ENCODE measurements at places on chromosomes 5 and 9.

GRCh38 chr9:113482991-113483675 lies 19.6 kb downstream of the RGS3 start:
- no peak for DNase-seq

DNA sequence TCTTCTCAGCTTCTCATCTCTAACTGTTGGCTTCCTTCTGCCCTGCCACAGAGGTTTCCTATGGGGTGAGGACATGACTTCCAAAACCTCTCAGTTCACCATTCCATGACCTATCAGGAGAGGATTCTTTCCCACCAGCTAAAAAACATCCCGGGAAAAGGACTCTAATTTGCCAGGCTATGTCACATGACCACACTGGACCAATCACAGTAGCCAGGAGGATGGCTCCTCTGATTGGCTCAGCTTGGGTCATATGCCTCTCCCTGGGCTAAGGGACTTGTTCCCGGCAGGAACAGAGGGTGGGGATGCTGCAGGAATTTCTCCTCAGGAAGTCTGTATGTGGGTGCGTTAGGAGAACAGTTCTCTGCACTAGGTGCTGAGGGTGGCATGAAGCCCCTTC lies 40.3 kb upstream of the XPA start:
- no peak for DNase-seq

DNA sequence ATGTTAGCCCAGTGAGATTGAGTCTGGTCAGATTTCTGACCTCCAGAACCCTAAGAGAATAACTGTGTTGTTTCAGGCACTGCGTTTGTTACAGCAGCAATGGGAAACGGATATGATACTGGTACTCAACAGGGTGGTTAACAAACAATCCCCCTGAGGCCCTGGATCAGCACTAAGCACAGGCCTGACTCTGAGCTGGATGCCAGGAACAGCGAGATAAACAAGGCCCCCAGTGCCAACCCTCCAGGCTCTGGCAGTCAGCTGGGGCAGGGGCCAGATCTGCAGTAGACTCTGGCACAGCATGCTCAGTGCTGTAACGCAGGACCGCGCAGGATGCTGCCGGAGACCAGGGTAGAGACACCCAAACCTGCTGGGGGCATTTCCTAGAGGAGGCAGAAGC lies 22.1 kb downstream of the CPLX2 start:
- no peak for DNase-seq

DNA sequence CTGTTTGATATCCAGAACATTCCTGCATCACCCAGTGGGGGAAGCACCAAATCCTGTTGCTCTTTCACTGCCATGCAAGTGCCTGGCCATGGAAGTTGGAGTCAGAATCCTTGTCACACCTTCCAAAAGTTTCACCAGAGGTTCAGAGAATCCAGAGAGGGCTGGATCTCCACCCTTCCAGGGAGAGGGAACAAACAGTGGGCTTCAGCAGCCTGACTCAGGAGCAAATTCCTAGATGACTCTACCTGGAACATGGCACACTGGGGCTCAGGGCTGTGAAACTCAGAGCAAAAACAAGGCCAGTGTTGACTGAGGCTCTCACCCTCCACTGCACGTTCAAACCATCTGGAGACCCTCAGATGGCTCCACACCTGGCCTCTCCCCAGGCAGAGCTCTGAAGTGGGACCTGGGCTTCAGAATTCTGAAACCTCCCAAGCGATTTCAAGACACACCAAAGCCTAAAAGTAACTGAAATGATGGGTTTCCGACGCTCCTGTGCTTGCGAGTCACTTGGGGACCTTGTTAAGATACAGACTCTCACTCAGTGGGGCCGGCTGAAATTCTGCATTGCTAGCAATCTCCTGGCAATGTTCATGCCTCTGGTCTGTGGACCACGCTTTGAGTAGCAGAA lies 205.9 kb downstream of the AUH start:
- DNase-seq: no peak

DNA sequence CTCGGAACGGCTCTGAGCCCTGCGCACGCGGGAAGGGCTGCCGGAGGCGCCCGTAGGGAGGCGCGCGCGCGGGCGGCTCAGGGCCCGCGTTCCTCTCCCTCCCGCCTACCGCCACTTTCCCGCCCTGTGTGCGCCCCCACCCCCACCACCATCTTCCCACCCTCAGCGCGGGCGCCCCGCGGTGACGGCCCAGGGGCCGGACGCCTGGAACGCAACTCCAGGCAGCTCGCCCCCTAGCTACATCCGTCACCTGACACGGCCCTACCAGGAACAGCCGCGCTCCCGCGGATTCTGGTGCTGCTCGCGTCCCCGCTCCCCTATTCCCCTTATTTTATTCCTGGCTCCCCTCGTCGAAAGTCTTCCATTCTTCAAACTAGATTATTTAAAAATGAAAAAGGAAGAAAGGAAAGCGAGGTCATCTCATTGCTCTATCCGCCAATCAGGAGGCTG lies at the start of gene CDKN2B-AS1:
CDKN2B-AS1 (plus strand) TSS at position 236 of the 450 bp plus-strand sequence.
- DNase-seq: no peak

DNA sequence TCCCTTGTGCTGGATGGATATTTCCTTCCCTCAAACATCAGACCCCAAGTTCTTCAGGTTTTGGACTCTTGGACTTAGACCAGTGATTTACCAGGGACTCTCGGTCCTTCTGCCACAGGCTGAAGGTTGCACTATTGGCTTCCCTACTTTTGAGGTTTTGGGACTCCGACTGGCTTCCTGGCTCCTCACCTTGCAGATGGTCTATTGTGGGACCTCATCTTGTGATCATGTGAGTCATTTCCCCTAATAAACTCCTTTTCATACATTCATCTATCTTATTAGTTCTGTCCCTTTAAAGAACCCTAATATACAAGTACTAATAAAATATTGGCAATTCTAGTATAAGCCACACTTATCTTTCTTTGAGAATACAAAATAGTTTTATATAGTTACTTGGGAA lies 1078.9 kb downstream of the CDH12 start:
- no peak for DNase-seq

GRCh38 chr5:134175921-134176510 lies 734 bp downstream of the SKP1 start:
- peak; percentile 19 for DNase-seq

DNA sequence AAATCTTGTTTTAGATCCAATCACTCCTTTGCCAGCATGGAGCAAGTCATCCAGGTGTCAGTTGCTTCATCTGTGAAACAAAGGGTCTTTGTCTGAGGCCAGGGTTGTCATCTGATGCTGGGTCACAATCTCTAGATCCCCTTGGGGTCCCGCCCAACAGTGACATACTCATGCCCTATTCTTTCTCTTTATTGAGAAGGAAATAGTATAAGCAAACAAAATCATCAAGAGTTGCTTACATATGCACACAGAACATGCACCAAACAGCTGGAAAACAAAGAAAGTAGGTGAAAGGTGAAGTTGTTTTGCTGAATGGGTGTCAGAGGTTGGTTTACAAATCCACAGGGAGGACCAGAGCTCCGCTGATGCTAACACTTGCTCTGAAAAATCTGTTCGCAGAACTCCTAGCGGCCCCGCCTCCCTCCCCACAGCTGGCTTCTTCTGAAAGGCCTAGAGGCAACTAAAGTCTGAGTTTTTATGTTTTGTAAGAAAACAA lies 106.1 kb upstream of the SLC44A1 start:
- no peak for DNase-seq

DNA sequence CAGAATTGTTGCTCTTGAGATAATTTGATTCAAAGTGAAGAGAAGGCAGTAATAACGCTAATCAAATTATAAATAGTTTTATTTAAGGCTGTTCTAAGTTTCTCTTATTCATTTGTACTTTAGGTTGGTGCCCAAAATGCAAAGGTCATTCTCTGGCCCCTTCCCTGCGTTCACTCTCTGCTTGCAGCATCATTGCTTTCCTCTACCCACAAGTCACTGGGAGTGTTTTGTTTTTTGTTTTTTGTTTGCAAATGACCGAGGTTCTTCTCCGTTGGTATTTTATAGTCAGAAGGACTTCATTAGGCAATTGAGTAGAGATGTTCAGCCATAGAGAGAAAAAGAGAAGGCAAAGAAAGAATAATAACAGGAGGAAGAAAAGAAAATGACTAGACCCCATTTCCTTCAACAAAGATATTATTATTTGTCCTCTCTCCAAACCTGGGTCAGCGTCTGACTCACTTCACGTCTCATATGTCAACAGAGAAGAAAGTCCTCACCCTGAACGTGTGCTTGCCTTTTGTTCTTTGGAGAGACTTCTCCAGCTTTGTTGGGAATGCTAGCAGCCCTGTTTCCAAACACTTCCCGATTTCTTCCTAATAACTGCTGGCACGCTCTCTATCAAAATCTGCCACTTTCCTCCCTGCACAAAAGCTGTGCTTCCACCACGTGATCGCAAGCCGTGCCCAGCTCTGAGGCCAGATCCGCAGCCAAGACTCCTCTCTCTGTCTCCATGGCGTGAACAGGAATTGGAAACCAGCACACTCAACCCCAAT lies 119.8 kb downstream of the EBF1 start:
- DNase-seq: peak; percentile 49

GRCh38 chr9:85268131-85268530 lies 473.6 kb downstream of the AGTPBP1 start:
- no peak for DNase-seq
